T-helper 1 cell (primary cell): ENCODE measurements at places on chromosomes 4 and X.

DNA sequence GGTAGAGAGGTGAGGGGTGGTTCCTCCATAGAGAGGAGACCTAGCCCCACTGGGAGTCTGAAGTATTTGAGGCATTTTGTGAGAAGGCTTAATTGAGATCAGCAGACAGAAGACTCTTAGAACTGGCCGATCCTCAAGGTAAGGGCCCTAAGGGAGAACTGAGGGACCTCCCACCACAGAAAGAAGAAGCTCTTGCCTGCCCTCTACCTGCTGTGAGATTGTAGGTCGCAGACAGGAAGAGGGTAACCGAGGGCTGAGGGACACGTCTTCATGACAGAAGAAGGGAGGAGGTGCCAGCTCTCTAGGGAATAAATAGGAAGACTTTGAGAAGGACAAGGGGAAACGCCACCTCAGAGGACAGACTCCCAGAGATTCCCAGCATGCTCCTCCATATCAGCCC, 24.1 kb upstream of the MAGEC1 start:
- DNase-seq = no peak

DNA sequence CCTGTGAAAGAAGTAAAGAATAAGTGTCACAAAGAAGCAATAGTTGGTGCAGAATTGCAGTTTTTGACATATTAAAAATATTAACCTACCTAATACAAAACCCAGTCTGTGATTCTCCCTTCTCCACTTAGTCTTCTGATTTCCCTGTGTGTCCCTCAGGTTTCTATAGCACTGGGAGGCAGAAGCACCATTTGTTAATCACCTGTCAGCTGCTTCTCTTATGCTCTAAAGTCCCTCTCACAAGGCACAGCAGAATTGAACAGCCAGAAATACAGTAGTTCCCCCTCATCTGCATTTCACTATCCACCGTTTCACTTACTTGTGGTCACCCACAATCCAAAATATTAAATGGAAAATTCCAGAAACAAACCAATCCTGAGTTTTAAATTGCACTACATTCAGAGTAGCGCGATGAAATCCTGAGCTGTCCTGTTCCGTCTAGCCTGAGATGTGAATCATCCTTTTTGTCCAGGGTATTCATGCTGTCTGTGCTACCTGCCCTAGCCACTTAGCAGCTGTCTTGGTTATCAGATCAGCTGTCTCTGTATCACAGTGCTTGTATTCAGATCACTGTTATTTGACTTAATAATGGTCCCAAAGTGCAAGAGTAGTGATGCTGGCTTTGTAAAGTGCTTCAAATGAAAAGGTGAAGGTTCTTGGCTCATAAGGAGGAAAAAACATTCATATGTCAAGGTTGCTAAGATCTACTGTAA, 984.1 kb upstream of the GRID2 start:
- no peak for DNase-seq

DNA sequence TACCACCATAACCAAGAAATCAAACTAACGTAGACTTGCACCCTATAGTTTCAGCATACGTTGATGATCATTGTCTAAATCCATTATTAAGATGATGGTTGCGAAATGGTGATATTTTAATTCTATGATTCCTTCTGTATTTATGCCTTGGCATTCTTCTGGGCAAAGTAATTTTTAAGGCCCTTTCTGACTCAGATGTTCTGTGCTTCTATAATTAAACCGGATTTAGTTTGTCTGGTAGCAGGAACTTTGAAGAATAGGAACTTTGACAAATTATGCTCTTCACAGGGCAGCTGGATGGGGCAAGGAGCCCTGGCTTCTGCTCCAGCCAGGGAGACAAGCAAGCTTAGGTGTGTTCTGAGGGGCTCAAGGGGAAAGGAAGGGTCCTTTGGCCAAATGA, 23.8 kb upstream of the PLAC1 start:
- DNase-seq = no peak

- DNase-seq = no peak
Measured at GRCh38 chr4:158822348-158822747, 53.5 kb downstream of the FNIP2 start.

GRCh38 chr4:7945709-7946380, 6.2 kb upstream of the AFAP1 start:
- no peak for DNase-seq
